Activated naive CD8-positive, alpha-beta T cell treated with anti-CD3 and anti-CD28 coated beads, Interleukin-2, amount 50 U/mL, for 16 hours (primary cell): ENCODE measurements at places on chromosomes 5 and 9.

GRCh38 chr5:176183321-176184074, 54.7 kb upstream of the SIMC1 start:
- DNase-seq = no peak

DNA sequence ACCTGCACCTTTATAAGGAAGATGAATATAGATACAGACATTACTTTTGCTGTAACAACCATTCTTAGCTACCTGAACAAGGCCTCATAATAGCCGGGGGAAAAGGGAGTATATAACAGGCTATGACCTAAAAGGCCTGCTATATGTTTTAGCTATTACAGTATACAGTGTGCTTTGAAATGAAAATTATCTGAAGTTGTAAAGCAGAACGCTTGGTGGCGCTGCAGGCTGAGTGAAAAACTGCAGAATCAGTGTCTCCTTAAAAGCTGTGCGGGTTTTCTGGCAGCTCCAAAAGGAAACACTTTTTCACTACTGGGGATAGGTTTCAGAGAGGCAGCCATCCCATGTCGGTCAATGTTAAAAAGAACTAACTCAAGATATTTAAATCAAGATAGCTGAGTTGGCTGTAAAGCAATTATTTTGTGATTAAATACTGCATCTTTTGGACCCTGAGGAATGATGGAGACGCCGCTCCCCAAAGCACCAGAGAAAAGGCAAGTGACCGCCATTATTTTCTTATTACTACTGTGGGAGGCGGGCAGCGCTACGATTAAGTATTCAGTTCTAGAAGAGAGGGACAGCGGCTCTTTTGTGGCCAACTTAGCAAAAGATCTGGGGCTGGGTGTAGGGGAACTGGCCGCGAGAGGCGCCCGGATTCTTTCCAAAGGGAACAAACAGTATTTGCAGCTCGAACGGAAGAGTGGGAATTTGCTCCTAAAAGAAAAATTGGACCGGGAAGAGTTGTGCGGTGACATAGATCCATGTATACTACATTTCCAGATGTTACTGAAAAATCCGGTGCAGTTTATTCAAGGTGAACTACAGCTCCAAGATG, 5.9 kb downstream of the PCDHB6 start:
- DNase-seq = no peak

DNA sequence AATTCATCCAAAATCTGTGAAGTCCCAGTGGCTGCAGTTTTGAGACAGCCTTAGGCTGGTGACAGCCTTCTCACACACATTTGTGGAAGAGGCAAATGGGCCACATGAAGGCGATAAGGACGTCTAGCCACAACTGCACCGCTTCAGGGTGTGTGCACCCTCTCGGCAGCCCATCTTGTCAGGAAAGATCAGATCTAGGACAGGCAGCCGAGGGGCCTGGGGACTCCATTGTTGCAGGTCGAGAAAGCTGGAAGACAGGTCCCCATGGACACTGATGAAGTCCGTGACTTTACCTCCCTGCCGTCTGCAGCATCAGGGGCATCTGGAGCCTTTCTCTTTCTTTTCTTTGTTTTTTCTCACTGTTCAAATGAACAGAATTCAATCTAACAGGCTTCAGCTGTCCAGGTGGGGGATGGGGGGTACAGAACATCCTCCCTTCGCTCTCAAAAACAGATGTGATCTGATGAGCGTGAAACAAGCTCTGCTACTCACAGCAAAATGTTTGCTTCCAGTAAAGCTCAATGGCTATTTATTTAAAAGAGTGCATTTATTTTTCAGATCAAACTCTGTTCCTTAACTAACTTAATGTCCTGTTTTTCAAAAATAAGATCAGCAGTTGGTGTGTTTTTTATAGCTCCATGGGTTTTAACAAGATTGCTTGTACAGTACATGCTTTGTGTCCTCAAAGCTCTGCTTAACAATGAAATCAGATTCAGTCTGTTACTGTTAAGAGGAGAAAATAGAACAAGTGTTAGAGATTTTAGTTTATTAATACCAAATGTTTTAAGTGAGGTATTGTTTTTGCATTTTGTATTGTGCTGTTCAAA, 111.8 kb upstream of the OTULINL start:
- DNase-seq = no peak

DNA sequence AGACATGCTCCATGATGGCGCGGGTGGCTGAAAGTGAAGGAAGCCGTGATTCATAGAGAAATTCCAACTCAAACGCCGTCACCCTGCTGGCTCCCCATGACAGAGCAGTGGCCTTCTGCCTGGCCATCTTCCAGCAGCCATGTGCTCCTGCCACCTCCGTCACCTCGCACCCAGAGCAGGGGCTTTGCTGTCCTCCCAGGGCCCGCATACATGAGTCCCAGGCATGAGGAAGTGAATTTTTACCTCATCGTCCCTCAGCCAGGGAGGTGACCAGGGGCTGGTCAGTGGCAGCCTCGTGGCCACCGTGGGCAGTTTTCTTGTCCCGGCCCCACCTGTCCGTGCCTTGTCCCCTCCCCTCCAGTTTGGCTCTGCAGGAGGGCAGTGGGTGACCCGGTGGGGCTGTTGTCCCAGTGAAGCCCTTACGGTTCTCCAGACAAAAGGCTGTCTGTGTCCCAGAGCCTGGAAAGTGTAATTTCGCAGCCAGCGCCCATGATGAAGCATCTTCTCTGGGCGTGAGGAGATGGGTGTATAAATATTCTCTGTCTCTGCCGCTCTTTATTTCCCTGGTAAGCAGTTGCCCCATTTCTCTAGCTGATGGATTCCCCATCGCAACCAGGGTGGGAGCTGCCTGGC, 124.0 kb upstream of the LMX1B start:
- DNase-seq = no peak

- no peak for DNase-seq
Observed at GRCh38 chr9:89207026-89207425, 28.4 kb upstream of the SHC3 start.

- no peak for DNase-seq
Observed at GRCh38 chr9:108078811-108079210, 589.2 kb upstream of the KLF4 start.

- no peak for DNase-seq
Observed at GRCh38 chr5:154409230-154409840, 36.5 kb upstream of the SAP30L start.

GRCh38 chr5:149174847-149175234, 33.5 kb downstream of the ABLIM3 start:
- DNase-seq = no peak

GRCh38 chr5:149429839-149430721, 51.0 kb upstream of the IL17B start:
- no peak for DNase-seq

DNA sequence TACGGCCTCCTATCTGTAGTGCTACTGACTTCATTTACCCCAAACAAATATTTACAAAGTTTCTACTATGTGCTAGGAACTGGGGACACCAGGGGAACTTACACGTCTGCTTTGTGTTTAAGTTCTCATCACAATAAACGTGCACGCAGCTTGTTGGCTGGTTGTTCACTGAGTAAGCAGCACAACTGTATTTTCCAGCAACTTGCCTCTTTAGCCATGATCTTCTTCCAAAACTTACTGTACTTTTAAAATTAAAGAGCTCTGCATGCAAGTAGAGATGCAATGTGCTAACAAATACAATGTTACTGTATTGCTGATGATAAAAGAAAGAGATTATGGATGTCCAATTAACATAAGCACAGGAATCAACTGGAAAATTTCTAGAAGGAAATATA, 62.8 kb downstream of the RAPGEF1 start:
- no peak for DNase-seq

DNA sequence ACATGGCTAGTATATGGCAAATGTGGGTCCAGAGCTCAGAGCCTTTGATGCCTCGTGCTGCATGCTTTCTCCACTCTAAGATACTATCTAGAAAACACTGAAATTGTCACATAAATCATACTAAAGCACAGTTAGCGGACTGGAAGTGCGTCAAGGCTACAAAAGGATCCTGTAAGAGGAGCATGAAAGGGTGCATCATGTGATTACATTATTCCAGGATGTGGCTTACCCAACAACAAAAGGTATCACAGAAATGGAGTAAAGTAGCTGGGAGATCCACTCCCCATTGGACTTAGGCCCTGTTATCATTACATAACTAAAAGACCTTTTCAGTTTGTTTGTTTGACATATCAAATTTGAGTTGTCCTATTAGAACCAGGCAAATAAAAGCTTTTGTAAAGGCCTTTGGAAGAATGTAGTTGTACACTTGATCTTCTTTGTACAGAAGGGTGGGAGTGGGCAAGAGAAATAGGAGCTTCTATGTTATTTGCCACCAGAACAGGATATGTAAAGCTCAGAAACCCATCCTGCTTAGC, 6.9 kb downstream of the SLC31A1 start:
- DNase-seq = no peak

DNA sequence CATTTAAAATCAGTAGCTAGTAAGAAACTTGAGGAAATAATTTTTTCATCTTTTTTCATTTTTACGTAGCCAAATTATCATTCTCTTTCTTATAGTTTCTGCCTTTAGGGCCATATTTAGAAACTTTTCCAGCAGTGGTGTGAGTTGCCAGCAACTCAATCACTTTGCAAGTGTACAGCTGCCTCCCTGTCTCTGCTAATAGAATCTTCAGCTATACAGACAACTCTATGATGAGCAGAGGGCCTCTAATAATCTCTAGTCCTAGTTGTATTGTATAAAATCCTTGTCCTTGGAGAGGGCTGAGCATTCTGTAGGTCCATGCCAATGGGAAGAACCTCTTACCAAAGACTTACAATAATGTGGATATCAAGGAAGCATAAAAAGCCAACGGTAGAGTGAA, 11.5 kb upstream of the SHOC1 start:
- DNase-seq = no peak

- DNase-seq = no peak
Observed at GRCh38 chr5:13348568-13348967, 595.9 kb downstream of the DNAH5 start.

DNA sequence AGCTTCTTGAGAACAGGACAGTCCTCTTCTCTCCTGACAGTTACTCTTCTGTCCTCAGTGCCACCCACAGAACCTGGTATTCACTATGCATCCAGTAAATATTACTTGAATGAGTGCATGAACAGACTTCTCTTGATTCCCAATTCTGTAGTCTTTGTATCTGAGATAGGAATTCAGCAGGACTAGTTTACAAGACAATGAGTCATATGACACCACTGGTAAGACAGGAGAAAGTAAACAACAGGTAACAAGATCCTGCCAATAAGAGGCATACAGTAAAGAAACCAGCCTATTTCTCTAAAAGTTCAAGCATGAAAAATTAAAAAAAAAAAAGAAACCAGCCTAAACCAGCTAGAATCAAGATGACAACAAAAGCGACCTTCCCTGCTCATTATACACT, 6.2 kb downstream of the ZNF883 start:
- DNase-seq = no peak

- no peak for DNase-seq
Observed at GRCh38 chr5:77987331-77987730, 211.2 kb upstream of the TBCA start.

GRCh38 chr5:56900395-56900794, 9.0 kb upstream of the SETD9 start:
- no peak for DNase-seq

GRCh38 chr5:141944076-141944475, 13.9 kb downstream of the PCDH12 start:
- no peak for DNase-seq

GRCh38 chr5:159286420-159287035, 23.4 kb downstream of the UBLCP1 start:
- no peak for DNase-seq

DNA sequence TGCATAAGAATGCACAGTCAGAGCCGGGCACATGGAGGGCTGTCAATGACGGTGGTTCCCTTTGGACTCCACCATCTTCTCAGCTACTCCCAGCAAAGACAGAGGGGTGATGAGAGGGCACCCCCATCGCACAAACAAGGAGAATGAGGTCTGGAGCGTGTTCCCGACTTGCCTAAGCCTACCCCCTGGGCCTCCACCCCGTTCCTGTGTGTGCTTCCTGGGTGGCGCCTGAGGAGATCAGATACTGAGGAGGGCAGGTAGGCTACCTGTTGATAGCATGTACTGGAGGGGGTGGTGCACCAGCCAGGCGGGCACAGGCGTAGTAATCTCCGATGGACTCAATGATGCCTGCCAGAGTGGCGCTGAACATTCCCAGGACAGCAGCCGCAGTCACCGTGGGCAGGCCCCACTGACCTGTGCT, 4.1 kb downstream of the SLC23A1 start:
- no peak for DNase-seq

DNA sequence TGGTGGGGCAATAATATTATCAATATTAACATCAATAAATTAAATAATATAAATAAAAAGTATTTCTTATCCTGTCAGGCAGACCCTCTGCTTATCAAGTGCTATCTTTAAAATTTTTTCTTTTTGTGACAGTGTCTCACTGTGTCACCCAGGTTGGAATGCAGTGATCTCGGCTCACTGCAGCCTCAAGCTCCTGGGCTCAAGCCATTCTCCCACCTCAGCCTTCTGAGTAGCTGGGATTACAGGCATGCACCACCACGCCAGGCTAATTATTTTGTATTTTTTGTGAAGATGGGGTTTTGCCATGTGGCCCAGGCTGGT, 53.2 kb downstream of the NDST1 start:
- DNase-seq = no peak

DNA sequence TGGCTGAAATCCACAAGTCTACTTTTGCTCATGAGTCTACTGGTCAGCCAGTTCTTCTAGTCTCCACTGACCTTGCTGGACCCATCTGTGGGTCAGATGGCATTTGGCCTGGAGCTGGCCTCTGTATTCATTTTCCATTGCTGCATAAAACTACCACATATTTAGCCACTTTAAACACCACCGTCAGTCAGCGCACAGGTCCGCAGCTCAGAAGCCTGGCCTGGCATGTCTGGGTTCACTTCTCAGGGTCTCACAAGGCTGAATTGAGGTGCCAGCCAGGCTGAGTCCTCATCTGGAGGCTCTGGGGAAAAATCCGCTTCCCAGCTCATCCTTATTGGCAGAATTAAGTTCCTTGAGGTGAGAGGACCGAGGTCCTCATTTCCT, 54.7 kb downstream of the BARX1 start:
- no peak for DNase-seq

GRCh38 chr9:89234205-89235067, 55.8 kb upstream of the SHC3 start:
- DNase-seq = peak; percentile 6

GRCh38 chr5:40390281-40391149, 289.2 kb upstream of the PTGER4 start:
- DNase-seq = no peak
